Aortic smooth muscle cell (primary cell): ENCODE measurements at places on chromosomes 7 and 10. TPM values are rescaled to one million over a fixed set of nuclear protein-coding genes. Genes with fewer than 3 reads are reported as not detected.

The OR13A1 gene
- under 0.01 TPM in 1 of 2 replicates, not detected in the other for total RNA-seq

The GRM3 gene
- total RNA-seq: not detected in 2 replicates

The STEAP4 gene
- 1.7 and 6.5 TPM in 2 replicates for total RNA-seq

The RFC2 gene
- 18.9 and 28.7 TPM in 2 replicates for total RNA-seq

The OR9A2 gene
- total RNA-seq: not detected in 2 replicates

The POLR2J2 gene
- 4.7 and 5.9 TPM in 2 replicates for total RNA-seq

The CFAP70 gene
- total RNA-seq: 1.6 and 2.0 TPM in 2 replicates

The STEAP1 gene
- 68.3 and 73.1 TPM in 2 replicates for total RNA-seq
